ENCODE measurements at places on chromosomes 5 and 9.

DNA sequence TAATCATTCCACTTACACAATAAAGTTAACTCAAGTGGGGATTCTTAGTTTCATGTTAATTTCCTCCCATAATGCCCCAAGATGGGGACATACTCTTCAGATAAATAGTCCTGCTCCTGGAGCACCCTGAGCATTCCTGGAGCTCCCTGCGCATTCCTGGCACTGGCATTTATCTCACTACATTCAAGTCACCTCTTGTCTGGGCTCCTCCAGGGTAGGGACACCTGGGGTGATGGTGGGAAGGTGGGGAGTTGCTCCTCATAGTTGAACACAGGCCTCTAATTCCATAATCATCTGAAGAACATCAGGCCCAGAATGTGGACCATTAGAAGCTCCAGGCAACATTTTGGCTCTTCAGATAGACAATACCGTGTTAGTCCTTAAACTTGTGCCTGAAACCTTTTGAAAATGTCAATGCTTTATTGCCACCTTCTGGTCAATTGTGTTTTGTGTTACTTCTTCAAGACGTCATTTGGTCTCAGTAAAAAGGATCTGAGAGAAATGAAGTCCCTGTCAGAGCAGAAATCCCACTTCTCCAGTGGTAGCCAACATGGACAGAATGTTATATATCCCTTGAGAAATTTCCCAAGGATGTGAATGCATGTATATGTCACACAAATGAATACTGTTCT is 14.2 kb upstream of the AGGF1 start:
- no peak for DNase-seq

DNA sequence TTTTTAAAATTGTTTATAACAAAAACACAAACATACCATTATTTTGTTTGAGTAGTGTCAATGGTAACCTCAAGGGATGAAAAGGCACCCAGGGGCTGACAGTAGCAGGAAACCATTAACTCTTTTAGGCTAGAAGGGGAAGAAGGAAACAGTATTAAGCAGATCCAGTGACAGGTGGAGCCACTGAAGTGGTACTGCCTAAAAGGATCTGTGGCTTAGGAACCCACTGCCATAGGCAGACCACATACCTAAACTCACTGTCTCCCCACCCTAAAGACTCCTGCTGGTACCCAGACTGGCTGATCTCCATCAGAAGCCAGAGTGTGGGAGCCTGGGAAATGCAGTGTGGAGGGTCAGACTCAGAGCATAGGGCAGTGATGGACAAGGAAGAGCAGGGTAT is 13.5 kb downstream of the RLN1 start:
- no peak for DNase-seq

GRCh38 chr5:157354800-157355199 is 88.9 kb downstream of the CYFIP2 start:
- no peak for DNase-seq

DNA sequence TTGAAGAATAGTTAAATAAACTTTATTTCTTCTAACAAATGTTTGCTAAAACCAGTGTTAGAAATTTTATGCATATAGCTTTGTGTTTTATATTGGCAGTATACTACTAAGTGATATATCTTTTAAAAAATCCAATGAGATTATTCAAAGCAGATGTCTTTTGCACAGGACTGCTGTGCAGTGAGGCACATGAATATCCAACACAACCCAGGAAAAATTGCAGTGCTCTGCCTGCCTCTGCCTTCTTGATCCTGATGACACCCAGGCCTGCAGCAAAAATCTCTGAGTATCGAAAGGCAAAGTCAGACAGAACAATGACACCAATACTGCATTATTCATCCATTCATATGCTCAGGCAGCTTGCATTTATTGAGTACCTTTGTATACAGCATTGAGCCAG is 1076.5 kb upstream of the ARRDC3 start:
- no peak for DNase-seq

DNA sequence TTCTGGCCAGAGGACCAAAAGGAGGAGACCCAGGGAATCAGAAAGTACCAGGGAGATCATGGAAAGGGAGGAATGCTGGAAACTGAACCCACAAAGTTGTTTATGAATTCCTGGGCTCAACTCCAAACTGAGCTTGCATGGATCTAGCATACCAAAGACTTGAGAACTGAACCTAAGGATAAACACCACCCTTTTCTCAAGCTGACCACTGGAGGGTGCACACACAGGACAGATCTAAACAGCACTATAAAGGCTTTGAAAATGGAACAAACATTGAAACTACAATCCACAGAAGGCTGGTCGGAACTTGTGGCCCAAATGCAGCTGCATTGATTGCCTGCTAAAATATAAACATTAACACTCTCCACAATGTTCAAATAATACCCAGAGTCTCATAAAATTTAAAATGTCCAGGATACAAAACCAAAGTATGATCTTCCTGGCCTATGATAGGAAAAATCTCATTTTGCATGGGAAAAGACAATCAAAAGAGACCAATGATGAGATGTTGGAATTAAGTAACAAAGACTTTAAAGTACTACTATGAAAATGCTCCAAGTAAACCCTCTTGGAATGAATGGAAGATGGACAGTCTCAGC is 15.6 kb upstream of the IRF1 start:
- peak; percentile 35 for DNase-seq
